ENCODE measurements at places on chromosomes 2 and 18.

DNA sequence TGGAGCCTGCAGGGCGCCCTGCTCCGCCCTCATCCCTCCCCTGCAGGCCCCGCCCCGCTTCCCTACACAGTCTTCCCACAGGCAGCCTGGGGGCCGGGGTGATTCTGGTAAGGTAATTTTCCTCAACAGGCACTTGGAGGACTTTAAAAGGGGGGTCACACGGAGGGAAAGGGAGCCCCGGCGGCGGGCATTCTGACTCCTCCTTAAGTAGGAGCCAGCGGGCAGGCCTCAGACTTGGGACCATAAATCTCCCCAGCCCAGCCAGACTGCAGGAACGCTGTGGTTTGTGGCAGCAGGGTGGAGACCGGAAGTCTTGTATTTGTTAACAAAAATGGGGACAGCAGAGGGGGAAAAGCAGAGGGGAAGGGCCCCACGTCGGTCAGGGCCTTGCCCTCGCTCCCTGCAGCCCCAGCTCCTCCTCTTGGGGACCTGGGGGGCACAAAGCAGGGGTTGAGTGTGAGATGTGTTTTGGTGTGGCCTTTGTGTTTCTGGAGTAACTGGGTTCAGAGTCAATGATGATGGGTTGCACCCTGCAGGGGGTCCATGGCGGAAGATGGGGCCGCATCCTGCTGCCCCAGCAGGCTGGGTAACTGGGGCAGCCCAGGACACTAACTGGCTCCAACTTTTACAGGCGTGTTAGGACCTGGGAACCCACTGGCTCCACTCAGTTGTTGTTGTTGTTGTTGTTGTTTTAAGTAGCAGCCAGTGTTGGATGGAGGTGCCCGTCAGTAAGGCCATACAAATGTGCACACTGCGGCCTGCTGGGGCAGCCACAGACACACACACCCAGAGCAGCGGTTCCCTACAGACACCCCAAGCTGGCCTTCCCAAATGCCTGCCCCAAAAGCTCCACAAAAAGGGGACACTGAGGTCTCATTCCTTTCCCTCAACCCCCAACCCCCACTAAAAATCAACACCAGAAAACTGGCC, 27.7 kb downstream of the SMAD7 start:
- DNase-seq, result no peak

GRCh38 chr2:237736783-237737182, 61.8 kb upstream of the RBM44 start:
- no peak for DNase-seq

DNA sequence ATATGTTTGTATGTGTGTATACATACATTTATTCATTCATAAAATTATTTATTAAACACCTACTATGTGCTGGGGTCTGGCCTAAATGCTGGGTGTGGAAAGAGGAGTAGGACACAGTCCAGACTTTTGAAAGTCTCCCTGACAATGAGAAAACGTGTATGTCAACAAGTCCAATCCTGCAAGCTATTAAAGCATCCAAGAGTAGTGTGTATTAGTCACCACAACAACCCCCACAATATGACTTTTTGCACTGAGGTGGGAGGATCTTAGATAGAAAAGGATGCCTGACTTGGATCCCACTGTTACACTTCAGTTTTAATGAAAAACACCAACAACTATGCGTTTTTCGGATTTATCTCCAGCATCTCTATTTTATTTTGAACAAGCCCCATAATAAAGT, 446.4 kb downstream of the EPHA4 start:
- DNase-seq, result no peak

GRCh38 chr2:179524809-179525339, 260.2 kb upstream of the SESTD1 start:
- DNase-seq, result no peak

- no peak for DNase-seq
Measured at GRCh38 chr2:213443921-213444320, 159.7 kb downstream of the SPAG16 start.

DNA sequence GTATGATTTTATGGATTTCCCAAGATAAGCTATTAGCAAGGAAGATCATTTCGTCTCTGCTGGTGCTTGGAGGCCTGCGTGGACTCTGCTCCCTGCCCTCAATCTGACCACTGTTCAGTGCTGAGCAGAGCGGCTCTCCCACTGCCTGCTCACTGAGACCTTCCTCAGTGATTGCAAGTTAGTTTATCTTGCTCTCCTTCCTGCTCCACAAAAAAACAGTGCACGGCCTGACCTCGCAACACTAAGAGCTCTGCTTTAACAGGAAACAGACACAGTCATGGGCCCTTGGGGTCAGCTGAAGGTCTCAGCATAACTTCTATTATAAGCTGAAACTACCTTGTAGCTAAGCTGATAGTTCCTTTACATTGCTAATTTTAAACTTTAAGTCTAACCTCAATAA, 53.1 kb downstream of the PRELID3A start:
- DNase-seq, result no peak

DNA sequence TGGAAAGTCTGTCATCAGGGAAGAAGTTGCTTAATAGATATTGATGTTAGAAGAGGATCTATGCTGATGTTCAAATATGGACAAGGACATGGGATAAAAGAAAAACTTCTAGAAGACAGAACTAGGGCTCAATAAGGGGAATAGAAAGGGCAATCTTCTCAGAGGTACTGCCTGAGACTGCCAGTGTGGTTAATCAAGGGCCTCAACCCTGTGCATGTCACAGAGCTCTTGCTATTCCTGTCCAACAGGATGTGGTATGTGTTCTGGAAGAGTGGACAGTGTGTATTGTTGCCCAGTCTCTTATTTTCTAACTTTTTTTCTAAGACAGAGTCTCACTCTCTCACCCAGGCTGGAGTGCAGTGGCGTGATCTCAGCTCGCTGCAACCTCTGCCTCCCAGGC, 27.8 kb upstream of the RNF125 start:
- DNase-seq, result peak; percentile 62

DNA sequence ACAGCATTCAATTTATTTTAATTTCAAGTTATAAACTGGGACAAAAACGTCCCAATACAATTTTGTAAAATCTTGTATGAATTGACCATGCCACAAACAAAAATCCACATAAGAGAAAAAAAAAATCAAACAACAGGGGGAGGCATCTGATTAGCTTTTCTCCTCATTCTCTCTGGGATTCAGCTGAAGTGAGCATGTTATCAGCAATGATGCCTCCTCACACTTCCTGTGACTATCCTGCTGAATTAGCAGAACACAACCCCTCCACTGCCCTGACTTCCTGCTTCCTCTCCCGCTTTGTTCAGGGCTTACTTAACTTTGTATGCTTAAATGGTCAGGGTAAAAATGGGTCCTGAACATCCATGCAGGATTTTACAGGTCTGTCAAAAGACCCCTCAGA, 132.2 kb upstream of the ITGB6 start:
- DNase-seq, result no peak

GRCh38 chr2:95389245-95390119, 13.0 kb upstream of the FAHD2A start:
- DNase-seq, result no peak

All from GM12878 (cell line).